ENCODE measurements at places on chromosomes 3 and 15.
A peak's percentile ranks its signal among the peaks of the same experiment; 100 is the strongest.

DNA sequence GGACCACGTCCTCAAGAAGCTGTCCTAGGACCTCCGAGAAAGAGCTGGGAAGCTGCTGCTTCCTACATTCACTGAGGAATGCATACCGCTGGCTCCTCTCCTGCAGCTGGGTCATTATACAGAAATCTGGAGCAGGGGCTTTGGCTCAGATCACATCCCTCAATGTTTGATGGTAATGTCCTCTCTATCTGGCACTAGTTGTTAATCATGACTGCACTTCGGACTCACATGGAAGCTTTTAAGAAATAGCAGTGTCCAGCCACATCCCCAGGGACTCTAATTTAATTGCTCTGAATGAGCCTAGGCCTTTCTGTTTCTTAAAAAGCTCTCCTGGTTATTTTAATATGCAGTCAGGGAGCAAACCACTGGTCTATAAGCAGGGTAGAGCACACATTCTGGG lies 25.7 kb upstream of the MYRIP start:
- no peak for DNase-seq

GRCh38 chr3:160049565-160049964 lies 60.9 kb downstream of the IL12A start:
- DNase-seq, result no peak

- DNase-seq, result peak; percentile 64
These were observed 265.2 kb downstream of the SUCLG2 start for GRCh38 chr3:67389176-67389575.

GRCh38 chr15:53843869-53844569 lies 84.6 kb upstream of the WDR72 start:
- no peak for DNase-seq

DNA sequence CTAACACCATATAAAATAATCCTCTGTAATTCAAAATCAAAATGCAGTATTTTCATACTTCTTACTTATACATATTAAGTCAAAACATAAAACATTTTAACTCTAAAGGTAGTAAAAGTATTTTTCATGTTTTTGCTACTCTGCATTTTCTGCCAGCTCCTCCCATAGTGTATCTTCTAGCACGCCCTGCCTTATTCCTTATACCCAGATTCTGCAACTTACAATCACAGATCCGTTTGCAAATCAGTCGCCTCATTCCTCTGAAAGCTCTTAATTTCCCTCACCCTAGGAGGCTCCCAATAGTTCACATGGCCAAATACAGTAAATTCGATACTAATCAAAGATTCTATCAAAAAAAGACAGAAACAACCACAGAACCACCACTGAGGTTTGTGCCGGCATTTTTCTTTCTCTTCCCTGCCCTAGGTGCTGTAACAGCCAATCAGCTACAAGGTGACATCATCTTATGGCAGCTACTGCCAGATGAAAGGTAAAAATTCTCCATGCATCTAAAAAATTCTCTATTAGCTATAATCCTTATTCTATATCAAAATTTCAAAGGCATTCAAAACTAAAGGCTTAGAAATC lies 72.9 kb downstream of the CLASP2 start:
- no peak for DNase-seq

DNA sequence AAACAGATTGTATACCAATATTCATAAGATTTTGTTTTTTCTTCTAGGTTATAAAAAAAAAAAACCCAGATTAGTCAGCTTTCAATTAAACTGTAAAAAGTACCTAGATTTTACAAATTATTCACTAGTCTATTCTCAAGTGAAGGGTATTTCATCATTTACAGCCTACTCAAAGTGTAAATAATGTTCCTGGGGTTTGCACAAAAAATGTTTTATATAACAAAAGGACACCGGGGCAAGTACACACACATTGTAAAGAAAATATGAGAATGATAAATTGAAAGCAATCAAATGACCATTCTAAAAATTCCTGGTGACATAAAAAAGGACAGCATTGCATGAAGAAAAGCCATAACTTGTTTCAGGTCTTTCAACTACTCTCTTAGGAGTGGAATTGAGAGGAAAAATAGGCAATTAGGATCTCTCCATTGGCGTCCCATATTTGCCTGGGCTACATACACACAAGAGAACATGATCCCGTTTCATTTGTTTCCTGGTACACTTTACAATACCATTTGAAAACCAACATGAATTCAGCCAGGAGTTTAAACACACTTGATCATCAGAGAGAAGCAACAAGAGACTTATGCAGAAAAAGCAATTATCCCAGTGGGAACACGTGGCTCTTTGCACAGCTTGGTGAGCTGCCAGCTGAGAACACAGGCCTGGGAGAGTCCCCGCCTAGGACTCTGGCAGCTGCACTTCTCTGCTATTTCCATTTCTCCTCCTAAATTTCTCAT lies 1039.2 kb downstream of the ROBO1 start:
- DNase-seq, result no peak

GRCh38 chr3:123791898-123792297 lies 92.2 kb downstream of the MYLK start:
- DNase-seq, result no peak

DNA sequence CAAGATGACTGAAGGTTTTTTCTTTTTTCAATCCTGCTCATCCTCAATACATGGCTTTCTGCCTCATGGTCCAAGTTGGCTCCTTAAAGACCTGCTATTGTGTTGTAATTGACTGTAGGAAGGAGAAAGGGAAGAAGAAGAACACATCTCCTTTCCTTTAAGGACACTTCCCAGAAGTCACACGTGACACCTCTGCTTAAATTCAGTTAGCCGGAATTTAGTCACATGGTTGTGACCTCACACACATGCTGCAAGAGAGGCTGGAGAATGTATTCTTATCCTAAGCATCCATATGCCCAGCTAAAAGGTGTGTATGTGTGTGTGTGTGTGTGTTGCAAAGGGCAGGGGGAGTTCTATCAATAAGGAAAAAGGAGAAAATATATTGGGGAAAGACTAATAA lies 185.8 kb upstream of the IL12A start:
- no peak for DNase-seq

DNA sequence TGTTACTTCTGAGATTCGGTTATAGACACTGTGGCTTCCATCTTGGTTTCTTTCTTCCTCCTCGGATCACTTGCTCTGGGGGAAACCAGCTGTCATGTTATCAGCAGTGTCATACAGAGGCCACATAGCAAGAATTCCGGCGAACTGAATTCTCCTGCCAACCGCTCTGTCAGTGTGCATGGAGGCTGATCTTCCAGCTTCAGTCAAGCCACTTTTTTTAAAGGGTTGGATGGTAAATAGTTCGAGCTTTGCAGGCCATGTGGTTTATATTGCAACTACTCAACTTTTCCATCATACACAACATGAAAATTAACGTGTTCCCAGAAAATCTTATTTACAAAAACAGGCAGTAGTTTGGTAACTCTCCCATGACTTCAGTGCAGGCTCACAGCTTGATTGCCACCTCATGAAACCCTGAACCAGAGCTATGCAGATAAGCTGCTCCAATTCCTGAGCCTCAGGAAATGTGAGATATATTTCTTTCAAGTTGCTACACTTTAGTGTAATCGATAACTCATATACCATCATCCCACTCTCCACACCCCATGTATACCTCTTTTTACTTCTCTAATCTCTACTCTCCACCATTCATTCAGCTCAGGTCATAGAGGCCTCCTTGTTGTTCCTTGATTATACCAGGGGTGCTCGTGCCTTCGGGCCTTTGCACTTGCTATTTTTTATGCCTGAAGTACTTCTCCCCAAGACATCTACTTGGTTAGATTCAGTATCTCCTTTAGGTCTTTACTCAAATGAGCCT lies 7.2 kb downstream of the RPL22L1 start:
- no peak for DNase-seq

DNA sequence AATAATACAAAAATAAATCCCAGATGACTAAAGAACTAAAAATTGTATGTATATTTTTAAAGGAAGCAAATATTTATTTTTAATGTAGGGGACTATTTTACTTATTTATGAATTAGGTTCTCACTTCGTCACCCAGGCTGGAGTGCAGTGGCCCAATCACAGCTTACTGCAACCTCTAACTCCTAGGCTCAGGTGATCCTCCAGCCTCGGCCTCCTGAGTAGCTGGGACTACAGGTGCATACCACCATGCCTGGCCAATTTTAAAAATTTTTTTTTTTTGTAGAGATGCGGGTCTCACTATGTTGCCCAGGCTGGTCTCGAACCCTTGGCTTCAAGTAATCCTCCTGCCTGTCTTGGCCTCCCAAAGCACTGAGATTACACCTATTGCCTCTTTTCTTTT lies 42.6 kb downstream of the CMTM7 start:
- DNase-seq, result no peak

DNA sequence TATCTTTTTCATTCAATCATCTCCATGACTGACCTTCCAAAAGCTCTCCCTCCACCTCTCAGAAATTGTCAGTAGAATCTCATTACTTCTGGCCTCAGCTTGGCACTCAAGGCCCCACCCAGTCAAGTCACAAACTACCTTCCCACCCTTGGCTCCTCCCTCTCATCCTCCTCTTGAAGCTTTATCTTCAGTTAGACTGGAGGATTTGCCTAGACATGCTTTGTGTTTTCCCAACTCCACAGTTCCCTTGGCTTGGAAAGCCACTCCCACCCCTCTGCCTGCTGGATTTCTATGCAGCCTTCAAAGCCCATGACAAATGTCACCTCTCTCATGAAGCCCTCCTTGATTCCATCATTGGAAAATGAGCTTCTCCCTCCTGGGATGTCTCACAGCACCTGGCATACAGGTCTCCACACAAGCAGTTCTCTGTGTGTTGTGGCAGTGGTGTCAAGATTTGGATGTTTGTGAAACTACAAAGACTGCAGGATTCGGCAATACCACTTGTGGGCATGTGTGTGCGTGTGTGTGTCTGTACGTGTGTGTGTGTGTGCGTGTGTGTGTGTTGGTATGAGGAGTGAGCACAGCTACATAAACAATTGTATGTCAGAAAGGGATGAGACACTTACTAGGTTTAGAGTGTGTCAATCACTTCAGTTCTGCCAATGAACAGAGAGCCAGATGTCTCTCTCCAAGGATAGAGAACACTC lies 45.3 kb upstream of the VPS8 start:
- DNase-seq, result no peak

GRCh38 chr15:84625123-84625522 lies 24.3 kb downstream of the ZSCAN2 start:
- DNase-seq, result no peak

GRCh38 chr15:60595665-60596064 lies 116.7 kb upstream of the ICE2 start:
- no peak for DNase-seq

DNA sequence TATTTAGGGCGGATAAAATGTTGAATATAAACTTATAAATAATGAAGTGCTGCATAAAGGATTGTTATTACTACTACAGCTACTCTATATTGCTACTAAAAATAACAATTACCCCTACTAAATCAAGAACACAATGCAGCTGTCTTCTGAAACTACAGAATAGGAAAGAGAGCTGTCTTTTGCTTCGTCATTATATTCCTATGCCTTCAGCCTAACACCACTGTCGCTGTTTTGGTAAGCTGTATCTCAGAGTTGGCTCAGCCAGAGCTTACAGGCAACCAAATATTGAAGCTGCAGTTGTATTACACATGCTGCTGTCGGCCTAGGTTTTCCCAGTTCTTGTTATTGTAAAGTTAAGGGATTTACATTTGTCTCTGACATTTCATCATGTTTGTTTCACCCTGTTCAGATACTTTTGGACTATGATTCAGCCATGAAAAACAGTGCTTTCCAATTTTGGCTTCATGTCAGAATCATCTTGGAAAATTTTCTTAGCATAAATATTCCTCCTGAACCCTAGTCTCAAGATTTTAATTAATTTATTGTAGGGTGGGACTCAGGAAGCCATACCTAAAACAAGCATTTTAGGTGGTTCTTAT lies 31.3 kb upstream of the LPP start:
- no peak for DNase-seq

DNA sequence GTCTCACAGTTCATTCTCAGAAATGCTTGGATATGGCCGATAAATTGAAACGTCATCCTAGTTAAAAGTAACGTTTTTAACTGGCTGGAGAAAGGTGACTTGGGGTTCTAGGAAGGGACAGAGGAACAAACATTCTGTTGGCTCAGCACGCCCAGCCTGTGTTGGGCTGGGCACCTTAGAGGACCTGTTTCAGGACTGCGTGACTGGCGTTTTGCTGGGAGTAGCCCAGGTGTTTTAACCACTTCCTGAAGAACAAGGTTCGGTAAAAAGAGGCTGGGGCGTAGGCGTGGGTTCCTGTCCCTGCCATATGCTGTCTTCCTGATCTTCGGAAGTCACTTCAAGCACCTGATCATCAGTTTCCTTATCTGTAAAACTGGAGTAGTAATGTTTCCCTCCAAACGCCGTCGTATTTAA lies 1.1 kb upstream of the TLNRD1 start:
- peak; percentile 41 for DNase-seq

DNA sequence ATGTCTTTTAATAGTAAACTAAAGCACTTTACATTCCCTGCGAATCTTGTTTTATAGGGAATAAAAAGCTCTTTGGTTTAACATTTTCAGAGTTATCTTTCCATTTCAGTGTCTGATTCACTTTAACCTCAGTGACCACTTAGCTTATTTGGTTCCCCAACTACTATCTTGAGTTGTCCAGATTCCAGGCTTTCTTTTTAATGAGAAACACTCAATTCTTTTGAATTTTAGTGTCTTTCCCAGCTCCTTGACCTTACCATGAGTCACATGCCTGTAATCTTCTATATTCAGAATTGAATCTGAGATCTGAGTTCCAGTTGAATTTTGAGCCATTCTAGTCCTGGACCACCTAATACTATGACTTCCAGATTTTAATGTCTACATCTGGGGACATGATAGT lies 144.4 kb downstream of the KCNAB1 start:
- no peak for DNase-seq

DNA sequence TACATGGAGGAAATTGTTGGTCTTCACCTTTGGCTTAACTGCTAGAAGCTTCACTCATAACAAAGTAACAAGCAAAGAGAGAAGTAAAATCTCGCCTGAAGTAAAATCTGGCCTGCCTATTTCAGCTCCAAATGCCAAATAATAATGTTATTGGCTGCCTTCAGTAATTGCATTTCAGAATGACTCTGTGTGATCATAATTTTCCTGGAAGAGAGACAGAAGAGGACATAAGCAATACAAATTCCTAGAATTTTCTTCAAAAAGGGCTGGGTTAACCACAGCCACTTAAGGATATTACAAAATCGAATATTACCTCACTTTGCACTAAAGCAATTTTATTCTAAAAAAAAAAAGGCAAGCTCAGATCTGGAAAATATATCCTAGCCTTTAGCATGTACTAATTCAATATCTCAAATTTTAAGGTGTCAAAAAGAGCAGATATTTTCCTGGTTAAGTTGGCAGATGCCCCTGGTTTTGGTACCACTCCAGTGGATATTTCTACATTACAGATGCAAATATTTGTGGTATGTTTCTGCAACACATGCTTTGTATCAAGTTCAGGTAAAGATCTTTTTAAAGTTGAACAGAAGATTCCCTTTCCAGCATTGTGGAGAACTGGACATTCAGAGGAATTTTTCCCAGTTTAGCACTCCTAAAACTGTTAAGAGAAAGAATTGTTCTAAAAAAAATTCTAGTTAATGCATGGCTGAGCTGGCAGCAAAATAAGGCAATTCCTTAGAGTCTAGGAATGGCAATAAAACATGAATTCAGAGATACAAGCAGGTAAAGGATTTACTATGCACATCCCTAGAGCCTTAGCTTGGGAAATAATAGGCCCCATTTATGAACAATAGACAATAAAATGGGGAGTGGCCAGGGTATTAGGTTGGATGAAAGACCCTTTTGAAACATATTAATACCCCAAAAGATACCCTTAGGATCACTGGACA lies 116.7 kb downstream of the STAC start:
- DNase-seq, result no peak

Measured in GM13976 (cell line).